ENCODE measurements at places on chromosomes 6 and 20.

- DNase-seq, result no peak
These were observed 91.0 kb downstream of the PKHD1 start for GRCh38 chr6:51996296-51996947.

- no peak for DNase-seq
These were observed 15.4 kb upstream of the L3MBTL1 start for GRCh38 chr20:43492101-43492500.

DNA sequence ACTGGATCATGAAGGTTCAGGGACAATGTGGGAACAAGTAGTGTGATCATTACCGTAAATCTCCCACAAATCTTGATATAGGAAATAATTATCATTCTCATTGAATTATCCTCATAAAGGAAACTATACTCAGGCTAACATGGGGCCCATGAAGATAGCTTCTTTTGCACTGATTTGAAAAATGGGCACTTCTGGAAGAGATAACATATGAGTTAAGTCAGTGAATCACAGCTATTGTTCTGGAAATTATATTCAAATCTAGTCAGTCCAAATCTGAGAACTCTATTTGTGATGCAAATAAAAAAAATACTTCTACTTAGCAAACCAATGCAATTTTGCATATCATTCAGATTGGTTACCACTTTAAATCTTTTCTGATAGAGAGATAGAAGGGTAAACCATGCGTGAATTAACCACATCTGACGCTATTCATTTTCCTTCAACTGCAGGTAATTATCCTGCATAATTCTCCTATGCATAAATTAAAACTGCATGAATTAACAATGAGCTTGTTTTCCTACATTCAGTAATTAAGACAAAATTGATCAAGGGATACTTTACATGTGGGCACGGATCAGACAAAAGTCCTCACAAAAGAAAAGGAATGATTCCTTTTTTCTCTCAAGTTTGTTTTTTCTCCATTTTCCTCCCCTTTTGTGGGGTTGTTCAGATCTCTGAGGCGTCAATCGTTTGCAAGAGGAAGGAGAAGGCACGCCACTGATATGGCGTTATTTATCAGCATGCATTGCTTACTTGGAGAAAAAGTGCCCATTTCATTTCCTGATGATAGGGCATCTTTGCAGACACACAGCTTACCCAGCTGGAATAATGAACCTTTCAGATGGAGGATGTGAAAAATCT, 36.4 kb downstream of the RIPOR2 start:
- DNase-seq, result no peak

GRCh38 chr6:163415620-163416556, 1.4 kb downstream of the QKI start:
- DNase-seq, result no peak

- no peak for DNase-seq
These were observed 1.4 kb downstream of the NUS1 start for GRCh38 chr6:117676577-117677218.

DNA sequence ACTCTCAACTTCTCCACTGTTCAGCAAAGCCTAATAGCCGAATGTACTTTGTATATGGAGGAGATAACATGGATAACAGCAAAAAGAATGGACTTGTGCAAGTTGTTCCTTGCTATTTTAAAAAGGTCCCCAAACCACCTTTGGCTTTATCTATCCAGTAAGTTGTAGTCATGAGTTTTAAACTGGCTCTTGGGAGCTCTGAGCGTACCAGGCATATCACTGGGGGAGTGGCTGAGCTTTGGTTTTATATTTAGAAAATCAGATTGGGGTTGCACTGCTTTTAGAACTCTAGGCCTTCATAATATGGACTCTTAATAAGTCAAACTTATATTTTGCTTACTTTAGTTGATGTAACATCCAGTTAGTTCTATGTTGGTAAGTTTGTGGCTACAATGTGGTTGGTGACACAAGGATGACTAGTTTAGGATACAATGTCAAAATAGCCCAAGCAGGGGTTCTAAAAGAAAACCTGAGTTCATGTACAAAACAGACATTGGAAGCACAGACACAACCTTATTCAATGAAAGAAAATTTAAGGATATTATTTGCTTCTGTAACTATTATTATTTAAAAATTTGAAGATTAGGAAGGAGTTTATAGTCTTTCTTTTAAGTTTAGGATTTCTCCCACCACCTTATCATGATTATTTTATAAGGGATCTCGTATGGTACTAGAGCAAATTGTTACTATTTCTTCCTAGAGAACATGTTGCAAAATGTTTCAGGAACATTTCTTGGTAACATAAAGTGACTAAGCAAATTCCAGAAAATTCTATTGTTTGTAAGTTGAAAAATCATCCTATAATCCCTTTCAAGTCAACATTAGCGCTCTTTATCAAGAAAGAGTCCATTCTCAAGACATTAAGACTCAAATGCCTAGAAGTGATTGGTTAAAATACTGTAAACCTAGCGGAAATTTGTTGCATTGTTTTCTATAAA, 165.8 kb upstream of the SUPT3H start:
- DNase-seq, result no peak

DNA sequence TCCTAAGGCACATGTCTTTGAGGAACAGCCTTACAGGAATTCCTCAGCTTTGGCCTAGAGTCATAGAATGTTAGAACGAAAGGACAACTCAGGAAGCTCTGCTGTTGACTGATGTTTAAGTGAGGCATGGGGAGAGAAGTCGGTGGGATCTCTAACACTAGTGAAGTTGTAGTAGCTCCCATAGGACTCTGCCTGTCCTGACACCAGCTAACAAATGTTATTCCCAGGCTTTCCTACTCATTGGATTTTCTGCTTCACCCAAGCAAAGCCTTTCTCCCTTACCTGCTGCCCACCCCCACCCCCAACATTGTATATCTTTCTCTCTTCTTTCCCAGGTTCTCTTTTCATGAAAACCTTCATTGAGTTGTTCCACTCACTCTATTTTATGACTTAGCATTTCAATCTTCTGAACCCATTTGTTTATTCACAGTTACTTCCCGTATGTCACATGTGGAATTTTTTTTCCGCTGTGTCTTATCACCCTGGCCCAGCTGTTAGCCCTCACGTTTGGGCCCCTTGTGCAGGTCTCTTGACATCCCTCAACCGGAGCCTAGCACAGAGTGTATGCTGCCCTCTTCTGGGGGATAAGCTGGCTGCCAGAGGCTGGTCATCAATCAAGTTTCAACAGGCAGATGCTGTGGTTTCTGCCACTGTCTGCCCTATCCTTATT, 39.2 kb upstream of the RNF8 start:
- DNase-seq, result no peak

- no peak for DNase-seq
These were observed 171.1 kb downstream of the PREX1 start for GRCh38 chr20:48656661-48657211.

GRCh38 chr20:55893031-55893430, 112.3 kb downstream of the CBLN4 start:
- DNase-seq, result no peak

- DNase-seq, result no peak
These were observed 101.0 kb upstream of the MTHFD1L start for GRCh38 chr6:150764334-150765066.

GRCh38 chr6:35728683-35729678, 7.9 kb upstream of the ARMC12 start:
- no peak for DNase-seq

- no peak for DNase-seq
These were observed 17.0 kb downstream of the KIF25 start for GRCh38 chr6:168014428-168014827.

GRCh38 chr20:43017241-43018030, 172.3 kb downstream of the PTPRT start:
- DNase-seq, result no peak

GRCh38 chr6:8905757-8906156, 470.4 kb upstream of the SLC35B3 start:
- DNase-seq, result no peak

- no peak for DNase-seq
These were observed 38.8 kb downstream of the SNX9 start for GRCh38 chr6:157861814-157862213.

GRCh38 chr20:46324960-46325703, 16.8 kb upstream of the CDH22 start:
- DNase-seq, result no peak

- DNase-seq, result no peak
These were observed 105.8 kb upstream of the TRAF3IP2 start for GRCh38 chr6:111711476-111711875.

GRCh38 chr20:51661609-51662178, 106.5 kb downstream of the ATP9A start:
- no peak for DNase-seq

- no peak for DNase-seq
These were observed 123.4 kb downstream of the MAP7 start for GRCh38 chr6:136426627-136427377.

DNA sequence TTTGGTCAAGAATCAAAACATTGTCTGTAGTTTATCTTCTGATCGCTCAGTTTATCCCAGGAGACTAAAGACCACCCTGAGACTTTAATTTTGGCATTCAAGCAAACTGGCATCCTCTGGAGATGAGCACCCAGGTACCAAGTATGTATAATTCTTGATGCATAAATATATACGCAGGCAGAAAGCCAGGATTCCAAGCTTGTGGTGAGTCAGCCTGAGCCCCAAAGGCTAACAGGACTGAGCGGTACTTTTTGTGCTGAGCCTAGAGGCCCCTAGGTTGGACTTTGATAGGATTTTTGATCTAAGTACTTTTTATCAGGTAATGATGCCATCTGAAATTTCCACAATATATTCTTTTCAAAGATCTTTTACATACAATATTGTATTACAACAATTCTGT, 301.3 kb downstream of the TFAP2B start:
- DNase-seq, result no peak

DNA sequence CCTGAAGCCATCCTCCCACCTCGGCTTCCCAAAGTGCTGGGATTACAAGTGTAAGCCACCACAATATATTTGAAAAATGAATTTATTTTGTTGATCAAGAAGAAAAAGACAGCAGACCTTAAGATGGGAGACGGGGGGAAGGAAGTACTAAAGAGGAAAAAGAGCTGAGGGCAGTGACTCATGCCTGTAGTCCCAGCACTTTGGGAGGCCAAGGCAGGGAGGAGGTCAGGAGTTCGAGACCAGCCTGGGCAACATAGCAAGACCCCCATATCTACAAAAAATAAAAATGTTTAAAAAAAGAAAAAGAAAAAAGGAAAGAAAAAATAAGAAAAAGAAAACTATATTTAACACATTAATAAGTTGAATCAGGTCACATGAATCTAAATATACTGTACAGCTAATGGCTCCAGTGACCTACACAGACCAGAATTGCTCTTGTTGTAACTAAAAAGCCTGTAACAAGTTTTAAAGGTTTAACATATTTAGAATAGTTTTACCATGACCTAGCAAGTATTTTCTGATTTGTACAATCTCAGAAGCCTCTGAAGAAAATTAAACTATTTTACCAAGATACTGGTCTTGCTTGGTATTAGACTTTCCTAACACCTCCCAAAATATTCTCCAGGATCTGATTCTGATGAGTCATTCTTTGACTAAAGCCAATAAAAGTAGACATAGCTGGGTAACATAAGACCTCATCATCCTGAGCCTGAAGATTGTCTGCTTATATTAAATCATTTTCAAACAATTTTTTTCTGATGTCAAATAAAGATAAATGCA, 4.3 kb upstream of the AKIRIN2 start:
- DNase-seq, result no peak

DNA sequence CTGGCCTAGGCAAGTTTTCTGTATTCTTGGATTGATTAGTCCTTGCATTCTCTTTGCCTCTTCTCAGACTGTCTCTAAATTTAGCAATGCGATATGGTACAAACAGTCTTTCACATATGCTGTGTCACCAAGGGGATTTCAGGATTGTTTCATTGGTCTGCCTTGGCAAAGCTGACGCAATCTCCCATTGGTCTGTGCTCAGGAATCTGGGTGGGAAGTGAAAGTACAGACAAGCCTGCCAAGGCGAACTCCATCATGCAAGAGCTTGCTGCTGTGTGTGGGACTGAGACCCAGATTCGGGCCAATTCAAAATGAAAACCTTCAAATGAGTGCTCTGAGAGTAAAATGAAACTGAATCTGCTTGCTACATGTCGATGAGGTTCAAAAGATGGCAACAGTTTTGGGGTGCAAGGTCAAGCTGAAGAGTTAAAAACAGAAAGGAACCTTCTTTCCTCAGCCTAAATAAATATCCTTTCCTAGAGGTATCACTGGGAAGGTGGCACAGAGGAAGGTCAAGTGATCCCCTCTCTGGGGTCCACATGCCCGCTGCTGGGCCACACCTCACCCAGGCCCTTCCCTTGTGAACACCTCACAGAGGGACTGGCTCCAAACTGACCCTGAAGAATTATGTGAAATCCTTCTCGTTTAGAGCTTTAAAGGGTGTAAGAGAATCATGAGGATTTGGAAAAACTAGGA, 198.8 kb upstream of the PREP start:
- DNase-seq, result no peak

- DNase-seq, result no peak
These were observed 51.5 kb upstream of the TMEM200A start for GRCh38 chr6:130314271-130314670.

DNA sequence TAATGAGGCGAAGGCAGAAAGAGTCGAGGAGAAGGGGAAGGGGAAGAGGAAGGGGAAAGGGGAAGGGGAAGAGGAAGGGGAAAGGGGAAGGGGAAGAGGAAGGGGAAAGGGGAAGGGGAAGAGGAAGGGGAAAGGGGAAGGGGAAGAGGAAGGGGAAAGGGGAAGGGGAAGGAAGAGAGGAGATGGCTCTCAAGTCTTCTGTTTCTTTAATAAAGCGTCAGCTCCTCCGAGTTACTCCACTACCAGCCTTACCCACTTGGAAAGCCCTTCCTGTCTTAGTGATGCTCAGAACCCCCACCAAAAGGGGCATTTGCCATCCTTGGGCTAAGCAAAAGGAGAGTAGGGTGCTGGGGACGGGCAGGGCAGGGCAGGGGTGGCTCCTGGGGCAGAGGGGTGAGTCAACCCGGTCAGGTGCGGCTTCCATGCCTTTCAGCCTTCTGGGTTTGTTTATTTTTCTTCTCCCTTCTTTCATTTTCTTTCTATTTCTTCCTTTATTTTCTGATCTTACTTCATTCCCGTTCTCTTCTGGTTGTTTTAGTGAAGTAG, 476 bp upstream of the CLIC5 start:
- DNase-seq, result no peak

DNA sequence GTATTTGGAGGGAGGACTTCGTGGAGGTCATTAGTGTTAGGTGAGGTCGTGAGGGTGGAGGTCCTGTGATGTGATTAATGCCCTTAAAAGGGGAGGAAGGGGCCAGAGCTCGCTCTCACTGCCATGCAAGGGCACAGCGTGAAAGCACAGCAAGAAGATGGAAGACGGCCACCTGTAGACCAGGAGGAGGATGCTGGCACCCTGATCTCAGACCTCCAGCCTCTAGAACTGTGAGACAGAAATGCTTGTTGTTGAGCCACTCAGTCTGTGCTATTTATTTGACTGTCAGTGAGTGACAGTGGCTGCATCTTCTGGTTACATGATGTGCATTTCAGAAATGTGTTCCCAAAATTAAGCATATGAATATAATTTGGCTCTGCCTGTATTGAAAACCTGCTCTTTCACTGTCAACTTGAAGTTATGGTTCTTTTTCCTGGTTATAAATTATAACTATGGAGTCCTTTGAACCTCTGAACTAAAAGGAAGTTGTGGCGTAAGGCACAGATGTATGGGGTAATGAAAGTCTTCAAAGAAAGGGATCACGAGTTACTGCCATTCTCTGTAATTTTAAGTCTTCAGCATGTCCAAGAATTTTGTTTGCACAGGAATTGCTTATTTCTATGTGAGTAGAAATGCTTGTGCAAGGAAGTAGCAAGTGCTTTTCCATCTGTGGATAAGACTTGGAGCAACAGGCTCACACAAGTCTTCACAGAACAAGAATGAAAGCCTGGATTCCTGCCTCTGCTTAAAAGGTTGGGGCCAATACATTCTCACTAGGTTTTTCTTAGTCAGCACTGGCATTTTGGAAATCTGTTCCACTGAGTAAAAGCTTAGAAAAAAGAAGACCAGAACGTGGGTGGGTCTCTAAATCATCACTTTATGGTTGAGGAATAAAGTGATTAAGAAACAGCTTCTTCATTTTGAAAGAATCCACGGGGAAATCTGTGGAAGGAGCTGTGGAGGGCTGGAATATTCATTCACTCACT, 10.3 kb downstream of the PPP1R14C start:
- DNase-seq, result no peak

Measured in stimulated activated CD4-positive, alpha-beta T cell treated with anti-CD3 and anti-CD28 coated beads, Interleukin-1b, Interleukin-23, amount 100 ng/mL, for 1 hour (primary cell).